ENCODE measurements at places on chromosomes 7 and 10.

DNA sequence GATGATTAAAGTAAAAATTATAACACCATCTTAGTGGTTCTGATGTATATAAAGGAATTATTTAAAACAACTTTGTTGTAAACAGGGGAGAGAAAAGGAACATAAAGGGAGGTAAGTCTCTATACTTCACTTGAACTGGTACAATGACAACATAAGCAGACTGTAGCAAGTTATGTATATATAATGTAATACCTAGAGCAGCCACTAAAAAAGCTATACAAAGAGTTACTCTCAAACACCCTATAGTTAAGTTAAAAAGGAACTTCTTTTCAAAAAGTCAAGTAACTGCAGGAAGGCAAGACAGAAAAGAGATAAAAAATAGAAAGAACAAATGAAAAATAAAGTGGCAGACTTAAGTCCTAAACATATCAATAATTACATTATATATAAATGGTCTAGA lies 82.3 kb downstream of the ZNF503 start:
- no peak for DNase-seq

GRCh38 chr10:122323941-122324675 lies 50.4 kb upstream of the PLEKHA1 start:
- no peak for DNase-seq

- DNase-seq, result no peak
These were observed 96.2 kb upstream of the DUSP5 start for GRCh38 chr10:110401401-110402076.

DNA sequence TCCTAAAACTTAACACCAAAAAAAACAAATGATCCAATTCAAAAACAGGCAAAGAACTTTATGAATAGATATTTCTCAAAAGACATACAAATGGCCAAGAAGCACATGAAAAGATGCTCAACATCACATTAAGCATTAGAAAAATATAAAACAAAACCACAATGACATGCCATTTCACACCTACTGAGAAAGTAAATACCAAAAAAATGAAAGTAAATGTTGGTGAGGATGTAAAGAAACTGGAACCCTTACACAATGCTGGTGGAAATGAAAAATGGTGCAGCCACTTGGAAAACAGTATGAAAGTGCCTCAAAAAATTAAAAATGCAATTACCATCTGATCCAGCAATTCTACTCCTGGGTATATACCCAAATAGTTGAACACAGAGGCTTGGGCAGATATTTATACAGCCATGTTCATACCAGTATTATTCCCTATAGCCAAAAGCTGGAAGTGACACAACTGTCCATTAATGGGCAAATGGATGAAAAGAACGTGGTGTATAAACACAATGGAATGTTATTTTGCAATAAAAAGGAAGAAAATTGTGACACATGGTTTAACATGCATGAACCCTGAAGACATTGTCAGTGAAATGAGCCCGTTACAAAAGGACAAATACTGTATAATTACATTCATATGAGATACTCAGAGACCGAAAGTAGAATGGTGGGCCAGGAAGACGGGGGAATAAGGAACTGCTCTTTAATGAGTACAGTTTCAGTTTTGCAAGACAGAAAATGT lies 89.0 kb downstream of the JMJD1C start:
- DNase-seq, result no peak

DNA sequence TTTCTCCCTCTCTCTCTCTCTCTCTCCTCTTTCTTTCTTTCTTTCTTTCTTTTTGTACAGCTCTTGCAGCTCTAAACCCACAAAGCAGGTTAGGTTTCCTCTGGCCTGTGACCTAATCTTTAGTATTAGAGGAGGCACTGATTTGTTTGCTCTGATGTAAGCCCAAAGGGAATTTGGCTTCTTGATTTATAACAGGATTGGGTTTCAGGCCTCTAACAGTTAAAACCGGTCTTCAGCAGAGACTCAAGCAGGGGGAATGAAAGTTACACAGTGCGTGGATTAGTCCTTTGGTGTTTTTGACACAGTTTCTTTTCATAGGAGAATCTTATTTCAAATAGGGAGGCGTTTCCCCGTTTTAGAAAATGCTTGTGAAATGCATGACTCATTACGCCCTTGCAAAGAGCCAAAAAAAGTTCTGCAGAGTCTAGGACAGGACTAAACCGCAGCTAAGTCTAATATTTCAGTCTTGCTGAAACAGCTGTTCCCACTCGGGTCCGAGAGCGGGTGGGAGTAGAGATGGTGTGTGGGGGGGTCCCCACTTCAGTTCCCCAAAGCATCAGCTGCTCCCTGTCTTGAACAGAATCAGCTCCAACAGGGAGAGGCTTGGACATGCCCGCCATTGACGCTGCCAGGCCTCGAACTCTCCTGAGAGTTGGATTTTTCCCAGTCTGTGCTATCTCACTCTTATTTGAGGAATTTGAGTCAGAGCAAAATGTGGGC lies 296.5 kb upstream of the PITRM1 start:
- DNase-seq, result no peak

GRCh38 chr10:69639291-69640195 lies 9.5 kb downstream of the FAM241B start:
- DNase-seq, result peak; percentile 34

DNA sequence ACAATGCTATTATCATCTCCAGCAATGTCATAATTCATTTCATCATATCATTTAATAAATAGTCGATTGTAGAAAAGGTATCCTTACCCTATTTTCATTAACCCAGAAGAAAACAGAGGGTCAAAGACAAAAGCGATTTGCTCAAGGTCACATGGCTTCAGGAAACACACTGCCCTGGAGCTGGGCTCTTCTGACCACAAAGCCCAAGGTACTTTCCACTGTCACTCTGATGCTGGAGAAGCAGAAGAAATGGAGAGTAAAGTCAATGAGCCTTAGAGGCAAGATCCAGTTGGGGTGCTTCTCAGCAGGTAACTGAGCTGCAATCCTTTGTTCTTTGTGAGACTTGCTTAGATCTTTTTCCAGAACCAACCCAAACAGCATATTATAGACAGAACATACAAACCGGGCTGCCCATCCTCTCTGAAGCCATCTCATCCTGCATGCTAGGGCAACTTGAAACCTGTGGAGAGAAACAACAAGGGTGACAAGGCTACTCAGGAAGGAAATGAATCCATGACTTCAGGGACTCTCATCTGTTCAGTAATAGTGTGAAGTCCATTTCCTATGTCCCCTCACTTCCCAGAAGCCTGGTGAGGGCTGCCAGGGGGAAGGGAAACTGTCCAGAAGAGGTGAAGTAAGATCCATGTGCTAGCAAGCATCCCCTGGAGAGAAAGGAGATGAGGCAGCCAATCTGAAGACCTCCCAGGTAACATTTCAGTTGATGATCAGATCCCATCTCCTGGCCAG lies 148.6 kb upstream of the SVIL start:
- DNase-seq, result no peak

DNA sequence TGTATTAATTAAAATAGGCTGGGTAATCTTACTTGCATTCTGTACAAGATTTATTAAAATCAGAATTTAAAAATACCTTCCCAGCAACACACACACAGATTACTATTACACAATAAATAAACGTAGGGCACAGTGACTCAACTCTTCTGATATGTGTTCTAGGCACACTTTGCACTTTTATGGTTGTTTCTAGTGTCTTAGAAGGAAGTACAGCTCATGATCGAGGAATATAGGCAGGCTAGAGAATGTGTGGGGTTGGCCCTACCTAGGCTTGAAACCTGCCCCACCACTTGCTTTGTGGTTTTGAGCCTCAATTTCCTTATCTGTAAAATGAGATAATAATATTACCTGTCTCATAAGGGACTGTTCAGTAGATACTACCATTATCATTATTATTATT lies 30.5 kb downstream of the ARMC3 start:
- DNase-seq, result no peak

- no peak for DNase-seq
These were observed 21.9 kb downstream of the LRRC17 start for GRCh38 chr7:102934701-102935100.

DNA sequence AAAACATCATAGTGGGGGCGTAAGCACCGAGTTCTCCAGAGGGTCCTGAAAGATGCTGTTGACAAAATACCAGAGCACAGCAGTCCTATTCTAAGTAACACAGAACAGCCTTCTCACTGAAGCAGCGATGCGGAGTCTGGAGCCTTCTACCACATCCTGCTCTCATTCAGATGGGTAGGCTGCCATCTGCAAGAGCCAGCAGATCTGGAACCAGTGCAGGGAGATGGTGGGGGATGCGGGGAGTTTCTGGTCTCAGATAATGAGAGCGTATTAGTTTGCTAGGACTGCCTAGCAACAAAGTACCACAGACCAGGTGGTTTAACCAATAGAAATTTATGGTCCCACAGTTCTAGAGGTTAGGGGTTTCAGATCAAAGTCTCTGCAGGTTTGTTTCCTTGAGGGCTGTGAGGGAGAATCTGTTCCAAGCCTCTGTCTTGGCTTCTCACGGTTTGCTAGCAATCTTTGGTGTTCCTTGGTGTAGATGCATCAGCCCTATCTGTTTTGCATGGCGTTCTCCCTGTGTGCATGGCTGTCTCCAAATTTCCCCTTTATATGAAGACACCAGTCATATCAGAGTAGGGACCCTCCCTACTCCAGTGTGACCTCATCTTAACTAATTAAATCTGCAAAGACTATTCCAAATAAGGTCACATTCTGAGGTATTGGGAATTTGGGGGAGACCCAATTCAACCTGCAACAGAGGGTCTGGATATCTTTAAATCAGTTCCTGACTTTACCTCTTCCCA lies 52.0 kb upstream of the STEAP1B start:
- no peak for DNase-seq

GRCh38 chr10:79219322-79219957 lies 127.8 kb upstream of the PPIF start:
- no peak for DNase-seq

- DNase-seq, result no peak
These were observed 627.9 kb upstream of the FOXK1 start for GRCh38 chr7:4054158-4054557.

- DNase-seq, result no peak
These were observed 3.1 kb downstream of the SAR1A start for GRCh38 chr10:70167246-70167645.

DNA sequence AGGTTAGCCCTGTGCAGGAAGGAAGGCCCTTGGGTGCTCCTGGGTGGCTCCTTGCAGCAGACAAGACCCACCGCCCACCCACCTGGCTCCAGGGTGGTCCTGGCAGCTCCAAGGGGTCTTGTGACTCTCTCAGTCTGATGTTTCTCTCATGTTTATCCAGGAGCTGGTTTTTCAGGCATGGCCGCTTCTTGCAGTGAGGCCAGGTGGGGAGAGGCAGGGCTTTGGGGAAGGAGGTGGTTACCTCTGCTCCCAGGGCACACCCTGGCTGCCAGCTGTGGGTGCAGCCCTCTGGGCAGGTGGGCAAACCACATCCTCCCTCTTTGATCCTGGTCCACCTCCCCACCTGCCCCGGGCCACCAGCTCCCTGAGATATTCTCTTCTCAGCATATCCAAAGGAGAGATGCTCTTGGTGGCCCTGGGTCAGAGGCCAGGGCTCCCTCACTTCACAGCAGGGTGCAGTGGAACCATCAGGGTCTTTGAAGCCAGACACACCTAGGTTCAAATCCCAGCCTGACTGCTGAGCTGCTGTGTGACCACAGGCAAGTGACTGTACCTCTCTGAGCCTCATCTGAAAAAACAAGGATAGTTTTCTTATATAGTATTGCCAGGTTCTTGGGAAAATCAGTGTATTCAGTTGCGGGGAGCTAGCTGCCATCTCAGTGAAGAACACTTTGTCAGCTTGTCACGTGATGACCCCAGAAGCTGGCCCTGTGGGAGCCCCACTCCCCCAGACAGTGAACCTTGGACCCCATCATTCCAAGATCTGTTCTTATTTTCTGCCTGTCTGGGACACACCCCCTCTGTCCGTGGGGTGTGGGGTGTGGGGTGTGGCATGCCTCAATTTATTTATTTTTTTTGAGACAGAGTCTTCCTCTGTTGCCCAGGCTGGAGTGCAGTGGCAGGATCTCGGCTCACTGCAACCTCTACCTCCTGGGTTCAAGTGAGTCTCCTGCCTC lies 11.5 kb downstream of the GTF2IRD1 start:
- no peak for DNase-seq

GRCh38 chr7:155533827-155534690 lies 12.3 kb downstream of the CNPY1 start:
- DNase-seq, result no peak

GRCh38 chr10:63829573-63830149 lies 308.5 kb downstream of the REEP3 start:
- no peak for DNase-seq

- no peak for DNase-seq
These were observed 4.0 kb downstream of the GNB2 start for GRCh38 chr7:100677308-100678267.

- DNase-seq, result no peak
These were observed 115.1 kb downstream of the TNS3 start for GRCh38 chr7:47466832-47467231.

- DNase-seq, result no peak
These were observed 55.0 kb upstream of the GHITM start for GRCh38 chr10:84084342-84084741.

DNA sequence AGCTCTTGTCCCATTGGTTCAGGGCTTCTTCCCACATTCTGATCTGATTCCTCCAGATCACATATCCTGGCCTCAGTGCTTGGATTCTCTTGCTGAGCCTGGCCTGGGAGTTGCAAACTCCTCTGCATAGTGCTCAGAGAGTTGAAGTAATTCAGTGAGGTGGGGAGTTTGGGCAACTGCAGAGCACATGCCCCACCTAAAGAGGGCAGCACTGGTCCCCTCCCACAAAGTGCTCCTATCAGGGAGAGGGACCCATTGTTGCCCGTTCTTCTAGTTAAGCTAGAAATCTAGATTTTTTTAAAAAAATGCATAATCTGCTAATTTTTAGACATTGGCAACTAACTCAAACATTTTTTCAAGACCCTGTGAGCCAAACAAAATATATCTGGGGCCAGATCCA lies 45.1 kb downstream of the CHN2 start:
- DNase-seq, result no peak
